ENCODE measurements at places on chromosomes 13 and 19. TPM values are rescaled to one million over a fixed set of nuclear protein-coding genes. Genes with fewer than 3 reads are reported as not detected.

DNA sequence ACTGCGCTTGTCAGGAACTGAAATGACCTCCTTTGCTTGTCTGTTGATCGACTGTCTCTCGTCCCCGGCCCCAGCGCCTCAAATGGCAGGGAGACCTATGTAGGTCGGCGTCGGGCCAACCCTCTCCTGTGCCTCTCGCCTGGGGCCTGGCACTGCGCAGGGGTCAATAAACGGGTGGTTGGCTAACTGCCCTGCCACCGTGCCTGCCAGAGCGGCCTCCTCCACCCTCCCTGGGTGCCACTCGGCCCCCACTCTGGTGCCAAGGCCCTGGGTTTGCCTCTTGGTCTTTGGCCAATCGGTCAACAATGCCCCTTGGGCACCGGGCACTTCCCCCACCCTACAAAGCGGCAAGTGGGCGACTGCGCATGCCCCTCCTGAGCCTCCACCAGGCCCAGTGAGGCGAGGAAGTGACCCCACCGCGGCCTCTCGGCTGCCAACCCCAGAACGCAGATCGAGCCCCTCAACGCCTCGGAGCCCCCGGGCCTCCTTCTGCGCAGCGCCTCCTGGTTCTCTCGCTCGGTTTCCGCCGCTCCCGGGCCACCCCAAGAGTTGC lies 1.1 kb downstream of the KEAP1 start:
- peaks cover 9% of the 10 kb centered on the region for H3K27me3 ChIP-seq
- peak overlapping the region; percentile 96 for H3K27ac ChIP-seq
- H3K36me3 ChIP-seq = peaks cover 18% of the 10 kb centered on the region
- DNase-seq = peak; percentile 58
- H3K4me3 ChIP-seq = peak overlapping the region; percentile 90

- no peaks in the 10 kb centered on the region for H3K4me1 ChIP-seq
- no peak overlapping the region for H3K27ac ChIP-seq
- H3K27me3 ChIP-seq = no peaks in the 10 kb centered on the region
- H3K36me3 ChIP-seq = no peaks in the 10 kb centered on the region
- peak; percentile 35 for DNase-seq
- no peak overlapping the region for H3K4me3 ChIP-seq
Observed at GRCh38 chr19:5452594-5453565, 2.3 kb upstream of the ZNRF4 start.

DNA sequence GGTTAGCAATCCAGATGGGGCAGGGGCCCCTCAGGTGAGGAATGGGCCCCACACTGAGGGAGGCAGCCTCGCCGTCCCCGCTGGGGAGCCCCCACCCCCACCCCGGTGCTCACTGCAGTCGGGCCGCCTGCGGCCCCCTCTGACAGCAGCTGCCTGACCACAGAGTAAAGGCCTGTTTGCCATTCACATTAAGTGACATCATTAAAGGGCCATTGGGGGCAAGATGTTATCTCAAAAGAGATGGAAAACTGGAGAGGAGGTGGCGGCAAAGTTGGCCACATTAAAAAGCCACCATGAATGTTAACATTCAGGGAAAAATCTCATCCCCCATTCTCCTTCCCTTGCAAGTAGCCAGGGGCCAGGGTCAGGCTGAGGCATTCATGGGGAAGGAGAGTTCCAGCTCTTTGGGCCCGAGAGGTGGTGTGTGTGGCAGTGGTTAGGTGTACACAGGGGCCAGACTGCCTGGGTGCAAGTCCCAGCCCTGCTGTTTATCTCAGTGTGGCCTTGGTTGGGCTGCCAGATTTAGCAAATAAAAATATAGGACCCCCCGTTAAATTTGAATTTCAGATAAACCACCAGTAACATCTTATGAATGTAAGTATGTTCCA lies 20.9 kb downstream of the VSTM2B start:
- no peaks in the 10 kb centered on the region for H3K4me1 ChIP-seq
- H3K27me3 ChIP-seq = no peaks in the 10 kb centered on the region
- no peak for DNase-seq
- no peaks in the 10 kb centered on the region for H3K36me3 ChIP-seq

Gene SLC7A10
- 6.3 TPM for total RNA-seq

DNA sequence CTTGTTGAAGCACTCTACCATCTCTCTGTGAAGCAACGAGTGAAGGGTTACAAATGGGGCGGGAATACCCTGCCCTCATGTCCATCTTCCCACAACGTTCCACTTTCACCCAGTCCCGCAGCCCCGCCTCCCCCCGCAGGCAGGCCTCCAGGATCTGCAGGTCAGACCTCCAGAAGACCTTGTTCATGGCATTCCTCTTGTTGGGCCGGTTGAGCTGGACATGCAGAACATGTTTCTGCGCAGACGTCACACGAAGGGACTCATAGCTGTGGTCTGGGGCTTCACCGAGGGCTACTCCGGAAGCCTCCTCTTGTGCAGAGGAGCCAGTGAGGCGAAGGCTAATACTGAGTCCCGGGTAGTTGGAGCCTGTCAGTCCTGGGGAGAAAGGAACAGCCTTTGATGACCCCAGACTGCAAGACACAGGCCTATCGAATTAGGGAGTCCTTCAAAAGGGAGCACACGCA lies 420 bp downstream of the ECH1 start:
- peak; percentile 57 for DNase-seq
- peak overlapping the region; percentile 80 for H3K4me3 ChIP-seq
- H3K27ac ChIP-seq = peak overlapping the region; percentile 78

DNA sequence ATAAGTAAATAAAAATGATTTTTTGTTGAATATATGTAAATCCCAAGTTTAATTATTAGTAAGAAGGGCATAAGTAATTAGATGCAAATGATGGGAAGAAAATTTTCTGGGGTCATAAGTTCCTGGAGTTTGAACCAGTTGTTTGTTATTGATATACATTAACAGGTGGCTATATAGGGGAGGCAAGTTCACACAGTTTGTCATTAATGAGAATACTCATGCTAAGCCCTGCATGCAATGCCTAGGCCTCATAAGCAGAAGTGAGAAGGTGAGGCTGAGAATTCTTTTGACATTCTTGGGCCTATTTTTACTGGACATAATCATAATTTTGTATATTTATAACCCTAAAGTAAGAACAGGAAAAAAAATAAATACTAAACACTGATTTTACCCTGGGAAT lies 1210.7 kb upstream of the PCDH9 start:
- no peaks in the 10 kb centered on the region for H3K4me1 ChIP-seq
- H3K4me3 ChIP-seq = no peak overlapping the region
- DNase-seq = no peak
- H3K36me3 ChIP-seq = no peaks in the 10 kb centered on the region
- H3K27me3 ChIP-seq = no peaks in the 10 kb centered on the region

- no peak for DNase-seq
- H3K27me3 ChIP-seq = no peaks in the 10 kb centered on the region
- H3K4me1 ChIP-seq = no peaks in the 10 kb centered on the region
- H3K4me3 ChIP-seq = no peak overlapping the region
- no peaks in the 10 kb centered on the region for H3K36me3 ChIP-seq
Observed at GRCh38 chr13:57877601-57878000, 246.1 kb downstream of the PCDH17 start.

Gene ZFP14
- 10.4 TPM for total RNA-seq

DNA sequence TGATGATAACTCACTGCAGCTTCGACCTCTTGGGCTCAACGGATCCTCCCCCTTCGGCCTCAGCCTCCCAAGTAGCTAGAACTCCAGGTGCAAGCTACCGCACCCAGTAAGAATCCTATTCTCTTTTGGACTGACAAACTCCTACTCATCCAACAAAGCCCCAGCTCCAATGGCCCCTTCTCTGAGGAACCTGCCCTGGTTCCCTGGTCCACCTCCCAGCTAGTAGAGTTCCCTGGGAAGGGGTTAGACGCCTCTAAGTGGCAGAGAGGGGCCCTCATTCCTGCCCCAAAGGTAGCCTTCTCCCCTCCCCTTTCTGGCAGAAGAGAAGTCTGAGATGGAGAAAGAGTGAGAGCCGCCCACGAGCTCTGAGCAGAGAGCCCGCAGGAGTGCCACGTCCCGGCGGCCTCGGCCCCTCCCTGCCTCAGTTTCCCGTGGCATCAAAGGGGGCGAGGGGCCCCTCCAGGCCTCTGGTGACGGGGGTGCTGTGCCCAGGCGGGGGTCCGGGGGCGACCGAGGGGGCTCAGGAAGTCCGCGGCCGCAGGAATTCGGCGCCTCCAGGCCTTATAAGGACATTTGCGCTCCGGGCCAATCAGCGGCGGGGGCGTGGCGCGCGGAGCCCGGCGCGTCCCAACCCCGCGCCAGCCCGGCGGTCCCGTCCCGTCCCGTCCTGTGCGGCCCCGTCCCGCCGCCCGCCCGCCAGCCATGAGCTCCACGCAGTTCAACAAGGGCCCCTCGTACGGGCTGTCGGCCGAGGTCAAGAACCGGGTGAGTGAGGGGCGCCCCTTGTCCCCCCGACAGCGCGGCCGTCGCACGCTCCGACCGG lies at the start of gene CNN2:
Gene CNN2, plus strand, starts transcription at position 649 of the 823 bp plus-strand sequence. Its CDS starts 54 bp downstream, at position 703.
- H3K27me3 ChIP-seq = no peaks in the 10 kb centered on the region
- peak; percentile 93 for DNase-seq
- H3K4me3 ChIP-seq = peak within 1 kb of the TSS; percentile 99
- peaks cover 8% of the 10 kb centered on the region for H3K4me1 ChIP-seq

GRCh38 chr13:75736173-75736572 lies 100.0 kb downstream of the LMO7 start:
- no peak for DNase-seq
- peaks cover 8% of the 10 kb centered on the region for H3K36me3 ChIP-seq
- H3K27ac ChIP-seq = no peak overlapping the region
- no peaks in the 10 kb centered on the region for H3K27me3 ChIP-seq
- no peaks in the 10 kb centered on the region for H3K4me1 ChIP-seq

GRCh38 chr19:58387338-58388174 lies 487 bp downstream of the RPS5 start:
- no peak for DNase-seq
- peak overlapping the region; percentile 87 for H3K4me3 ChIP-seq
- 0 out of 2 replicates have a peak overlapping the region, but pooled peaks have one; percentile 33 for H3K27ac ChIP-seq
- H3K36me3 ChIP-seq = peaks cover 34% of the 10 kb centered on the region
- H3K4me1 ChIP-seq = peaks cover 13% of the 10 kb centered on the region
- H3K27me3 ChIP-seq = no peaks in the 10 kb centered on the region

DNA sequence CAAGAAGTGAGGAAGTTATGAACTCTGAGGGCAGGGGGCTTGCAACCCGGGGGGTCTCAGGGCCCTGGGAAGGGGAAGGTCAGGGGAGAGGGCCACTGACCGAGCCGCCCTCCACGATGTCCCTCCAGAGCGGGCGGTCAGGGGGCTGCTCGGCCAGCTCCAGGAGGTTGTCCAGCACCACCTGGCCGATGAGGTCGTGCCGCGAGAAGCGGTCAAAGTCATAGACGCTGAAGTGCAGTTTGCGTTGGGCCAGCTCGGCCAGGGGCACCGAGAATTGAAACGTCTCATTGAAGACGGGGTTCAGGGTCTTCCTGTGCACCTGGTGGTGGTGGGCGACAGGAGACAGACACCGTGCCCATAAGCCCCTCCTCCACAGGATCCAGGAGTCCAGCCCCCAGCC lies 10.5 kb downstream of the SYT3 start:
- H3K27ac ChIP-seq = no peak overlapping the region
- DNase-seq = no peak
- H3K36me3 ChIP-seq = peaks cover 7% of the 10 kb centered on the region
- H3K4me3 ChIP-seq = no peak overlapping the region
- no peaks in the 10 kb centered on the region for H3K4me1 ChIP-seq

Gene FKRP
- 25.5 TPM for total RNA-seq

Gene GAPDHS
- total RNA-seq = not detected

Gene ATP7B
- total RNA-seq = 12.8 TPM

DNA sequence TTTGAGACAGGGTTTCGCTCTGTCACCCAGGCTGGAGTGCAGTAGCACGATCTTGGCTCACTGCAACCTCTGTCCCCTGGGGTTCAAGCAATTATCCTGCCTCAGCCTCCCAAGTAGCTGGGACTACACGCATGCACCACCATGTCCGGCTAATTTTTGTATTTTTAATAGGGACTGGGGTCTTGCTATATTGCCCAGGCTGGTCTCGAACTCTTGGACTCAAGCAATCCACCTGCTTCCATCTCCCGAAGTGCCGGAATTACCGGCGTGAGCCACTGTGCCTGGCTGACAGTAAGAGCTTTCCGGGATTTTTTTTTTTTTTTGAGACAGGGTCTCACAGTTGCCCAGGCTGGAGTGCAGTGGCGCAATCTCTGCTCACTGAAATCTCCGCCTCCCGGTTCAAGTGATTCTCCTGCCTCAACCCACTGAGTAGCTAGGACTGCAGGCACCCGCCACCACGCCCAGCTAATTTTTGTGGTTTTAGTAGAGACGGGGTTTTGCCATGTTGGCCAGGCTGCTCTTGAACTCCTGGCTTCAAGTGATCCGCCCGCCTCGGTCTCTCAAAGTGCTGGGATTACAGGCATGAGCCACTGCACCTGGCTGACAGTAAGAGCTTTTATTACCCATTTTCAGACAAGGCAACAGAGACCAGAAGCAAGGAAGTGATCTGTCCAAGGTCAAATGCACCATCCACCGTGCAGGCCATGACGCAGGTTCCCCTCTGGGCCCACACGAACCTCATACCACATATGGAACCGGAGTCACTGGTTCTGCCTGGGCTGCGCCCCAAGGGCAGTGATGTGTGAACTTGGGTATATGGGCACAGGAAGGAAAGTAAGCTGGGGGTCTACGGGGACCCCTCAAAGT lies 21.0 kb downstream of the RFX1 start:
- no peaks in the 10 kb centered on the region for H3K27me3 ChIP-seq
- no peaks in the 10 kb centered on the region for H3K36me3 ChIP-seq
- H3K4me1 ChIP-seq = peaks cover 44% of the 10 kb centered on the region

DNA sequence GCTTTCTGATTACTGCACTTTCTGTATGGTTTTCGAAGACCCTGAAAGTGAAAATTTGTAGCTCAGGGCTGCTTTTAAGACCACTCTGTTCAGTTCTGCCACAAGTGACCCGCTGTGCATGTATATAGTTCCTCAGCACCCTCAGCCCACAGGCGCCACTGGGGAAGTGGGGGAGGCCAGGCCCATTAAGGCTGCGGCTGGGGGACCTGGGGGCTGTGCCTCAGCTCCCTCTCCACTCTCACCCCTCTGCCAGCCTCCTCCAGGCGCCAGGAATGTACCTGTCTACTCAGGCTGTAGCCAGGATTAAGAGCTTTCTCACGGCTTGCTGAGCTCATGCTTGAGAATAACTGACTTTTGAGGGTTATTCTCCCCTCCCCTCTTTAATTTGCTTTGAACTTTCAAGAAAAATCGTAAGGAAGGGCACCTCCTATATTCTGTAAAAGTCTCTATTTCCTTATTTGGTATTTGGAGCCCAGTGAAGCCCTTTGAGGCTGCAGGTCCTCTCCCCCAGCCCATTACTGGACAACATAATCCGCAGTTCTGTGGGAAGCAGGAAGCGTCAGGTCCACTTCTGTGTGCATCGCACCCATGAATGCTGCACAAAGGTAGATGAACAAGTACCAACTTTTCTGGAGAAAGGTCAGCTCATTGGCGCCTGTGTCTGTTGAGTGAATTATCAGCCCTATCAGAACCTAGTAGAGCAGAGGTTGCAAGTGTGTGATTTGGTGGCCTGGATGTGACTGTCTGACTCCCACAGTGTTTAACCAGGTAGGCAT lies 29.6 kb downstream of the GJA3 start:
- no peaks in the 10 kb centered on the region for H3K36me3 ChIP-seq
- peaks cover 38% of the 10 kb centered on the region for H3K27me3 ChIP-seq
- H3K27ac ChIP-seq = no peak overlapping the region
- peaks cover 7% of the 10 kb centered on the region for H3K4me1 ChIP-seq
- no peak overlapping the region for H3K4me3 ChIP-seq

Gene FFAR3
- total RNA-seq = not detected
